Kidney tubule cell (primary cell): ENCODE measurements at places on chromosomes 7 and 10.

- DNase-seq, result peak; percentile 48
Observed at GRCh38 chr10:12628153-12628552, 278.8 kb downstream of the CAMK1D start.

DNA sequence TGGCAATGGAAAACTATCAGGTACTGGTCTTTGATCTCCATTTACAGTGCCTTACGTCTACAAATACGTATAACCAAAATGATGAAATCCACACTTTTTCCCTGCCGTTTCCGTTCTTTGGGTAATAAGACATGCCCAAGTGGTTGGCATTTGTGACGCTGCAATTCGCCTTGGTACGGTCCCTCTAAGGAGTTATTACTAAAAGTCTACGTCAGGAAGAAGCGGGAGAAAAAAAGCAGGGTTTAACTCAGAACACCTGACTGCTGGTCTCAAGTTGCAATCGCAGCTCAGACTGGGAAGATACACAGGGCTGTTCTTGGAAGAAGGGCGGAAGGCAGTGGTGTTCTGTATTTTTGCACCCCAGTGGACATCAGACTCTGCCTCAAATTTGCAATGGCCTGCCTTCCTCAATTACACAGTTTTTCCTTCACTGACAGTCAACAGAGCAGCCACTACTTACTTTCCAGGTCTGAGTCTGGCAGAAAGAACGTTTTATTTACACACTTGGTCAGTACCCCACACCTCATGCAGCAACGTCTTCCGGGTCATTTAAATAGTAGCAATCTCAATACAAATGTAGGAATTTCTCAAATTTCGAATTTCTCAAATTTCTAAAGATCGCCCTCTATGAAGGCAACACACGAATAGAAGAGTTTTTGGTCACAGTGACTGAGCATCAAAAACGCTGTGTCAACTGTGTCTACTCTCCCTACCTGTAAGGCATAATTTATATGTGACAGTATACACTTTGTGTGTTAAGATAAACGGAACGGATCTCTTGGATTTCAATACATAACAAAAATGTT, 2.1 kb downstream of the BAIAP2L1 start:
- DNase-seq, result peak; percentile 43

DNA sequence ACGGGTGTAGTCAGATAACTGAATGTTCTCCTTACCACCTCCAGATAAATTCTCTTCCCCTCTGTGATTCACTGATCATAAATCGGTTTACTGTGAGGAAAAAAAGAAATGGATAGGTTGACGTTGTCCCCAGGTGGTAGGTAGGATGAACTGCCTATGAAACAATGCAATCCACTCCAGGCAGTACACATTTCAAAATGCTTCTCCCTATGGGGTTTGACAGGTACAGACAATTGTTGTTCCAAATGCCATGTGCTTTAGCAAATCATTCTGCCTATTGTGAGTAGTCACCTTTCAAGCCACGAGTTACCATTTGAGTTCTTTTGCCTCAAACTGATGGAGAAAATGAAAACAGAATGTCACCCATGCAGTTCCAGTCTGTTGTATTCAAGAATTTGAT, 21.8 kb downstream of the VIM start:
- DNase-seq, result peak; percentile 52

- no peak for DNase-seq
Observed at GRCh38 chr10:96096958-96097357, 33.1 kb upstream of the ZNF518A start.

DNA sequence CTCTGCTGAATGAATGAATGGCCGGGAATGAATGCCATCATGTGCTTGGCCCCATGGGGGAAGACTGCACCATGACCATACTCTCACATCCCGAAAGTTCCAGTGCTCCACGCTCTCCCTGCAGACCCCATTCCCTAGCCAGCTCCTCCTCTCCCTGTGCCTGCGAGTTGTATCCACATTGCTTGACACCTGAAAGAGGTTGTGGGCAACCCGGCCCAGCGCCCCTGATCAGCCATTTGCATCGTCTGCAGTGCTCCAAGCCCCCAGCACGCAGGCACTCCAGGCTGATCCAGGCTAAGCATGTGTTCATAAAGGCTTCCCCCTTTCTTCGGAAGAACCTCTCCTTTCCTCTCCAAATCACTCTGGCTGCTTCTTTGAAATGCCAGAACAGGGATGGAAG, 354.4 kb upstream of the MKI67 start:
- no peak for DNase-seq

DNA sequence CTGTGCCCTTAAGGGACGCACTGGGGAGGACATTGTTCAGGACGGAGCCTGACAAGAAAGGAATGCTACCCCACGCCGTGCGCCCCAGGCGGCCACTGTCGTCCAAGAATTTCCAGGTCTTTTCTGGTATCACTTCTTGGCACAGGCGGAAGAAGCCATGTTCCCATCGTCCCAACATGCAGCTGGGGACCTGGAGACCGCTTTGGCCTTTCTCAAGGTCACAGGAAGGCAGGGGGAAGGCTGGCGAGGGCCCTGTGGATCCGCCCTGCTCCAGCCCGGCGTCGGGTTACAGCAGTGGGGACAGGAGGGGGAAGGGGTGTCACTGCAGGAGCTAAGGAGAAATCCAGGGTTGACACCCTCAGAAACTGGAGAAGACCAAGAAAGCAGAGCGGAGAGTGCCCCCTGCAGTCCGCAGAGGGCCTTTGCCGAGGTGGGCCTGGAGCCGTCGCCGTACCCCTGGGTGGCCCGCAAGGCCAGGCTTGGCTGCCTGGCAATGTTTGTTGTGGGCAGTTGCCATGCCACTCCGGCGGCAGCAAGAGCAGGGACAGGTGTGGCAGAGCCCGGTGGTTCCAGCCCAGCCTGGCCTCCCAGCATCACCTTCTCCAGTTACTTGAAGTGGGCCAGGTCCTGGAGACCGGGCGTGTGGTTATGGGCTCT, 104.1 kb downstream of the LHPP start:
- DNase-seq, result peak; percentile 33

DNA sequence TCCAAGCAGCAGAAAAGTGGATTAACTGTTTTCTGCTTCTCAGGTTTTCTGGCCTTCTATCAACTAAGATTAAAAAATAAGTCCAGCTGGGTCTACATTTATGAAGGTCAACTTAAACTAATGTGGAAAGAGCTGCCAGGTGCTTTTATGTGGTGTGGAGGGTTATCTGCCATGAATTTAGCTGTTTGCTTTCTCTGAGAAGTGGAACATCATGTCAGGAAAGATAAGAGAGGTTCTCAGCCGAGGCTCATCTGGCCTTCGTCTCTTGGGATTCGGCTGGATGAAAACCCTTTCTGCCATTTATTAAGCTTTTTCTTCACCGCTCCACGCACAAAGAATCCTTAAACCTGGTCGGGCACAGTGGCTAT, 5.5 kb downstream of the PTPRN2 start:
- DNase-seq, result no peak

- DNase-seq, result peak; percentile 39
Observed at GRCh38 chr7:36620166-36620708, 104.1 kb downstream of the AOAH start.

DNA sequence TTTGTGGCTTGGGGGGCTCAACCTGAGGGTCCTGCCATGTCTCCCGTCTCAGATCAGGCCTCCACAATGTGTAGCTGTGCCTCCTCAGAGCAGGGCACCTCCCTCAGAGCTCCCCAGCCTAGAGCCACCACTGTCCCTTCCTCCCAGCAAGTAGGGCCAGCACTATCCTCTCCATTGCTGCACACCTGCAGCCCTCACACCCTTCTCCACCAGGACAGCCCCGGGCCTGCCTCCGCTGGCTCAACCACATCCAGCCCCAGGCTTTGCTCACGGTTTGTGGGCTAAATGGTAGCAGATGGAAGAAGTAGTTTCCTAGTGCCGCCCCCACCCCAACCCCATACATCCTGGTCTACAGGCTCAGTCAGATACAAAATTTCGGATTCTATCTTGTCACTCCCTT, 10.1 kb downstream of the NFKB2 start:
- no peak for DNase-seq

- no peak for DNase-seq
Observed at GRCh38 chr7:40192036-40192435, 57.2 kb downstream of the SUGCT start.

DNA sequence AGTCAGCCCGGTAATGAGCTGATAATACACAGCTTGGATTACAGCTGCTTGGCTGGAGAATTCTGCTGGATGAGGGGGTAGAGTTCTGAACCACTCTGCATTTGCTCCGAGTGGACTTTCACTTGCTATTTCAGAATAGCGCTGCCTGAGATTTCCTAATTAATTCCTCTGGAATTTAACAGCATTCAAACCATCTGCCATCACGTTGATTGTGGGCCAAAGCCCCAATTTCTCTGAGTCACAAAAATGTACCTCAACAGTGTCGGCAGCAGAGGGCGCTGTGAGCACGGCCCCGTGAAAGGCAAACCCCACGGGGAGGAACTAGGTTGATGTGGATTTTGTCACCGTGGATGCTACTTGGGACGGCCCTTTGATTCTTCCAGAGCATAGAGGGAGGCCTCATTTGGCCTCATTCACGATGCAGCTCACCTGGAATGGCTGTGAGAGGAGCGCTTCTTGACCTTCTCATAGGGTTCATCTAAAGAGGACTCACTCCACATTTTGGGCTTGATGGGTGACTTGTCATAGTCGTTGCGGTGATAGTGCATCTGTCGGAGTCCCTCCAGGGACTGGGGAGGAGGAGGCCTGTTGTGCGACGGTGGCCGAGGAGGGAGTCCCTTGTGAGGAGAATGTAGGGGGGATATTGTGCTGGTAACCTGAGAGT, 73.3 kb downstream of the PRPF18 start:
- peak; percentile 50 for DNase-seq

- DNase-seq, result peak; percentile 18
Observed at GRCh38 chr10:7407368-7408290, 3.2 kb downstream of the SFMBT2 start.

DNA sequence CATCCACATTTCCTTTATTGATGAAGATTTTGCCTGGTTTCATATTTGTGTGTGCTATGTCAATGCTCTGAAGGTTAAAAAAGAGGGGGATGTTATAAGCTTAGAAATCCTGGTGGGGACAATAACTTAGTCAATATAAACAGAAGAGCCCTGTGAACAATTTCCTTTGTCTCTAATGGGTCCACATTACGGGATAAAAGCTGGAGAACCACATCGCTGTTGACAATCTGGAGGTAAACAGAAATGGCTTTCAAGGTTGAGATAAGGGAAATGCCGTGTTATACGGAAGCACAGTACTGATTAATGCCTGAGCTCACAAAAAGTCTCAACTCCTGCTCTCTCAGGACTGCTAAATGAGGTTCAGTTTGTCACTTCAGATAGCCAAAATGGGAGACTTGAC, 16.8 kb downstream of the ASAH2 start:
- DNase-seq, result no peak

- no peak for DNase-seq
Observed at GRCh38 chr7:45401155-45401554, 173.0 kb upstream of the ADCY1 start.

DNA sequence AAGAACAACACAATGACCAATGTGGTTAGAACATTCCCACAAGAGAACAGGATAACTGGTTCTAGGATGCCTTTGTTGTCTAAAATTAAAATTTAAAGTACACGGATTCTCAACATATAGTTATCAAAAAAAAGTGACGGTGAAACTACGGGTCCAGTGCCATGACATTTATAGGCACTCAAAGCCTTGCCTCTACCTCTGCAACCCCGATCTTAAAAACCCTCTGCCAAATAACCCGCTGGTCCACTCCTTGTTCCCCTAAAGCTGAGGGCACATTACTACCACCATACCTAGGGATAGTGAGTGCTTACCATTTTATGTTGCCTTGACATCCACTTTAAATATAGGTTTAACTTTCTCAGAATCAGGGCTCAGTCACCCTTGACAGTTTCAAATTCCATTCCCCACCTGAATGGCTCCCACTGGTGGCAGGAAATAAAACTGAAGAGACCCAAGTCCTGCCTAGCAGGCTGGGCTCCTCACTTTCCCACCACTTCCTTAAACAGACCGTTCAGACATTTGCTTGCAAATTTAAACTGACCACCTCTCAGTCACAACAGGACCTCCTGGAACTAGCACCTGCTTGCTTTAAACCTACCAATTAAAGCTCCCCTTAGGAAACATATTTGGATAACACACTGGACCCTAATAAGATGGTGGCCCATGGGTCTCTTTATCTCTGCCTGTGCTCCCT, 169.9 kb upstream of the ASAH2 start:
- peak; percentile 73 for DNase-seq
